Renal pelvis (tissue), 12 donors: ENCODE measurements at places on chromosomes 2 and 18. TPM values are rescaled to one million over a fixed set of nuclear protein-coding genes. Genes with fewer than 3 reads are reported as not detected.
A peak's percentile ranks its signal among the peaks of the same experiment; 100 is the strongest.

DNA sequence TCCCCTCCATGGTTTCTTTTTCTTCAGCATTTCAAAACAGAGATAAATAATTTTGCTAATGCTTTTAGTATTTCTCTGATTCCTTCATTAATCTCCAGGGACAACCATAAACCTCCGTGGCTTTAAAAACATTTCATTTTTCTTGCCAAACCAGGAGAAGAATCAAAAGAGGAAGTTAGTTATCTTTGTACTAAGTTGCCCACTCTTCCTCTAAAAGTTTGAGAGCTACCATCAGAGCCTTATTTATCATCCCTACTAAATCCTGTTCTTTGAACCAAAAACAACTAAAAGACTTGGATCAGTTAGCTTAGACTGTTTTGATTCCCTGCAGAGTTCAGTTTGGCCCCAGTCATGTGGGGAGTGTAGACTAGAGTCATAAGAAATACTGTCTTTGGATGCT, 208.4 kb downstream of the SETBP1 start:
- no peak for DNase-seq

DNA sequence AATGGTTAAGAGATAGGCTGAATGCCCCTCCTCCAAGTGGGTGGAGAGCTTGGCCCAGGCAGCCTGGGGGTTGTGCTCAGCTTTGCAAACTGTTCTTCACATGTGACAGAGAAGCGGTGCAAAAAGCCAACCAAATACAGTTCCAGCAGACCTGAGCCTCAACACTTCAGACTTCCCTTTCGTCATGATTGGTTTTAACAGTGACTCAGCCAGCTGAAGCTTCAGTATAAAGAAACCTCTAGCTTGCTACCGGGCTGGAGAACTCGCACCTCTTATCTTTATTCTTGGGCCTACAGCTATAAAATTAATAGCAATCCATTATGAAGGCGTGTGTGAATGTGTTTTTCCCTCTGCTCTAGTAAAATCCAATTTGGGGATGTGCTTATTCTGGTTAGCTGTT, 20.0 kb downstream of the SETBP1 start:
- DNase-seq, result no peak

GRCh38 chr2:213696442-213696841, 412.2 kb downstream of the SPAG16 start:
- DNase-seq, result no peak

DNA sequence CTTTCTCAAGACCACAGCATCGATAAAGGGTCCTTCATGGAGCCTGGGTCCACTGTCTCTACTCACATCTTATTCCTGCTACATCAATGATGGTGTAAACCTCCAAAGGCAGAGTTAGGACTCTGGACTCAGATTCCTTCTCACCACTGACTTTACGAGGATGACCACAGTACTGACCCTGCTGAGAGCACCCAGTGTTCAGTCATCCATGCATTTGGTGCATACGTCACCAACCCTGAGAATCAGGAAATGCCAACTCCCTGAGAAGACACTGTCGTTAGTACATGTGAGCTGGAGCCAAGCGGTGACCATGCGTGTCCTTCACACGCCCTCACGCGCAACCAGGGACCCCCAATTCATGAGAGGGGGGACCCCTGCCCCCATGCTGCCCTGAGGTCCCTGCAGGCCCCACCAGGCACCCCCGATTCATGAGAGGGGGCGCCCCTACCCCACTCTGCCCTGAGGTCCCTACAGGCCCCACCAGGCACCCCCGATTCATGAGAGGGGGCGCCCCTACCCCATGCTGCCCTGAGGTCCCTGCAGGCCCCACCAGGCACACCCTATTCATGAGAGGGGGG, 178.4 kb upstream of the TPO start:
- peak; percentile 10 for DNase-seq

The FEV gene
- polyA plus RNA-seq, result not detected

The SCLY gene
- 33.3 TPM for polyA plus RNA-seq

The KYNU gene
- polyA plus RNA-seq, result 6.3 TPM
